ENCODE measurements at places on chromosomes 5 and 9.

DNA sequence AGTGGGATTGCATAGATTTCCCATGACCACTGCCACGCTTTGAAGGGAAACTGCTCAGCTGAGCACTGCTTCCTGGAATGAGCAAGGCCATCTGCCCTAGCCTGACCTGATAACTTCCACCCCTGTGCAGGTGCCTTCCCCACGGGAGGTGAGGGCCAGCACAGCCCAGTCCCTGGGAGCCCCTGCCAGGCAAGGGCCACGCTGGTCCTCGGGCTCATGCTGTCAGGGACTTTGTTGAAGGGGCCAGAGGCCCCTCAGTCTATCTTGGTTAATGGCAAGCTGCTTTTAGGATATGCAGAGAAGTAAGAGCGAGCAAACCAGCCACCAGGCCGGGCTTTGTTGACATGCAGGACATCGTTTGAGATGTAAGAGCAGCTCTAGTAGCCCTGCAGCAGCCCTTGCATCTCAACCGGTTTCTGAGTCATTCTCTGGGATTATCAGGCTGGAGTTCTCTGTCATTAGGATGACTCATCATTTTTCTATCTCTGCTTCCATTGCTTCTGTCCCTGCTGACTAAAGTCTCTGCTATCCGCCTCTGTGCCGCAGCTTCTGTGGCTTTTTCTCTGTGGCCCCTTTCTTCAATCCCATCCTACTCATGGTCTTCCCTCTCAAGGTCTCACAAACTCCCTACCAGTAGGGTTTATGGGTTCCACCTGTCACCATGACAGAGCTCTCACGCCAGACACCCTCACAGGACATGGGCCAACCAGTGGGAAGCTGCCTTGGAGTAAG, 30.6 kb upstream of the IQGAP2 start:
- DNase-seq, result no peak

GRCh38 chr9:95225076-95225725, 92.3 kb downstream of the FANCC start:
- no peak for DNase-seq

DNA sequence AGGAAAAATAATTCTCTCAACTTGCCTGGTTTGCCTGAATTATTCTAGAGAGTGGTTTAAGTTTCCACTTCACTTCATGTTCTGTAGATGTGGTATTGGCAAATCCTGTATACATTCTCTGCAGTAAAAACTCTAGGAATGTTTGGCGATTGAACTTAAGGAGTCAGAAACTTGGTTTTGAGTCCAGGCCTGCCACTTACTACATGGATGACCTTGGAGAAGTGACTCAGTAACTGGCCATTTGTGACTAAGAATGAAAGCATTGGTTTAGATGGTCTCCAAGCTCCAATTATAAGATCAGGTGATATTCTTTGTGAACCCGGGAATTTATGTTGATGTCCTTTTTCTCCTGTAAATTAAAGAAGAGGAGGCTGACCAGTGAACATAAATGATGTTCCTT, 233.8 kb downstream of the GAS1 start:
- DNase-seq, result no peak

GRCh38 chr5:68172314-68172713, 43.2 kb upstream of the PIK3R1 start:
- DNase-seq, result no peak

- DNase-seq, result no peak
These were observed 11.3 kb downstream of the NINJ1 start for GRCh38 chr9:93122721-93123221.

All from occipital lobe (tissue), 3 donors.